ENCODE measurements at places on chromosomes 3 and 15.

- no peak for DNase-seq
These were observed 91.7 kb downstream of the MYO5A start for GRCh38 chr15:52436981-52437380.

- no peak for DNase-seq
These were observed 31.0 kb downstream of the LOXL1 start for GRCh38 chr15:73957276-73957675.

DNA sequence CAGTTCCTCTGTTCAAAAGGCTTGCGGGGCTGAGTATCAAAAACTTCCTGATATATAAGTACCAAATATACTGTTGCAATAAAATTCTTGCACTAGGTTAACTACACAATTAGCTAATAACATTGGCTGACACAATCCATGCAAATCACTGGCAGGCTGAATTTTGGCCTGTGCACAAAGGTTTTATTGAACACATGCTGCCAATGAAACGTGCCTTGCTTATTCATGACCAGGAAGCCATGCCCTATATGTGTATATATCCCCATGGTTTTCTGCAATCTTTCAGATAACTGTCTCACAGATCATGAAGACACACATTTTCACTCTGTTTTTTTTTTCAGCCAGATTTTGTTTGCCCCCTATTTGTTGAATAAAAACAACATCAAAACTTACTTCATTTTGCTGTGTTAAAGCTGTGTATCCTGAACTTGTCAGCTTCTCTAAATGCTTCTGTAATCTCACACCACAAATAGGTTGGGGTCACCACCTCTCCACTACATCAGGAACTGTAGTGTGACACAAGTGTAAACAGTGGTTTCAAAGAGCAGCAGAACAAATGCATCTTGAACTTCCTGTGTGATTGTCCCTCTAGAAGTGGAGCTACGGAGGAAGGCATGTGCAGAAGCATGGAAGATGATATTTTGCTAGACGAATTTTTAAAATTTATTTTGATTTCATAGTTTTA is 920.7 kb upstream of the NR2F2 start:
- no peak for DNase-seq

DNA sequence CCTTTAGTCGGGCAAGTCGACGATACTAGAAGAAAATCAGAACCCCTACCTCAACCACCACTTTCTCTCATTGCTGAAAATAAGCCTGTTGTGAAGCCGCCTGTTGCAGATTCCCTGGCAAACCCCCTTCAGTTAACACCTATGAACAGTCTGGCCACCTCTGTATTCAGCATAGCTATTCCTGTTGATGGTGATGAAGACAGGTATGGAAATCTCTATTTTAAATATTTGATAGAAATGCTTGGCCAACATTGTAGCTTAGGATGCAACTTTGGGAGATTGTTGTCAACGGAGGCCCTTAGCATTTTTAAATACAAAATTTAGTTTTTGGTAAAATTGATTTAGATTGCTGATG is 3.0 kb downstream of the TSC22D2 start:
- no peak for DNase-seq

DNA sequence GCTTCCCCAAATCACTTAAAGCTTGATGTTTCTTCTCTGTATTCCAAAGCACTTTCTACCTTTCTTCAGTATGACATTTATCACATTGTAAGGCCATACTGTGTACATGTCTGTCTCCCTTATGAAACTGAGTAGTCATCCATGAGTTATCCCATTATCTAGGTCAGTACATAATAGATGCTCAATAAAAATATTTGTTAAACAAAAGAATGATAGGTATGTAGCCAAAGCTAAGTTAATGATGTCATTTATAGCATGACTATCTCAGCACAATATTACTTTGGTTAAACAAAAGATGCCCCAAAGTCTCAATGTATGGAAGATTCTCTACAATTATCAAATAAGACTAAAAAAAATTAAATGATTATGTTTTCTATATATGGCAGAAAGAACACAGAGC is 3.1 kb upstream of the TMCO5A start:
- no peak for DNase-seq

- DNase-seq: no peak
These were observed 28.4 kb downstream of the EAF1 start for GRCh38 chr3:15455756-15456155.

DNA sequence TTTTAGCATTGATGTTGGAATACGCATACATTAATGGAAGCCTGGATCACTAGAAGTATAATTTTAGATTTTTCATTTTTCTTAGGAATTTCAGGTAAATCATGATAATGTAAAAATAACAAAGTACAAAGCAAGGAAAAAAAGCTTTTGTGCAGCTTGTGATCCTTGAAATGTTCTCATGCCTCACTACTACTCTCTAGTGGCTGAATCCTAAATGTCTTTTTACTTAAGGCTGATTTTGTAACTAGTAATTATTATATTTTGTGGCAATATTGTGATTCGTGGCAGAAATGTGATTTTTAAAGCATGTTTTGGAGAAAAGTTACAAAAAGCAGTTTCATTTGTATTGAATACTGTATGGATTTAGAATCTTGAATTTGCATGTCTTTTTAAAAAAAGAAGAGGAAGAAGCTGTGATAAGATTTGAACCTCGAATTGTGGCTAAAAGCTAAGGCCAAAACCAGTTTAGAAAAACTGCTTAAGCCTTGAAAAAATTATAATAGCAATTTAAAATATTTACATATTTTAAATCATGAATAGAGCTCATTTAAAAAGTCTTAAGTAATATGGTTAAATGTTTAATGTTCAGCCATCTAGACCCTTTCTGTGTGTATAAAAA is 39.0 kb downstream of the U2SURP start:
- no peak for DNase-seq

GRCh38 chr3:178067721-178068120 is 468.5 kb upstream of the KCNMB2 start:
- no peak for DNase-seq

DNA sequence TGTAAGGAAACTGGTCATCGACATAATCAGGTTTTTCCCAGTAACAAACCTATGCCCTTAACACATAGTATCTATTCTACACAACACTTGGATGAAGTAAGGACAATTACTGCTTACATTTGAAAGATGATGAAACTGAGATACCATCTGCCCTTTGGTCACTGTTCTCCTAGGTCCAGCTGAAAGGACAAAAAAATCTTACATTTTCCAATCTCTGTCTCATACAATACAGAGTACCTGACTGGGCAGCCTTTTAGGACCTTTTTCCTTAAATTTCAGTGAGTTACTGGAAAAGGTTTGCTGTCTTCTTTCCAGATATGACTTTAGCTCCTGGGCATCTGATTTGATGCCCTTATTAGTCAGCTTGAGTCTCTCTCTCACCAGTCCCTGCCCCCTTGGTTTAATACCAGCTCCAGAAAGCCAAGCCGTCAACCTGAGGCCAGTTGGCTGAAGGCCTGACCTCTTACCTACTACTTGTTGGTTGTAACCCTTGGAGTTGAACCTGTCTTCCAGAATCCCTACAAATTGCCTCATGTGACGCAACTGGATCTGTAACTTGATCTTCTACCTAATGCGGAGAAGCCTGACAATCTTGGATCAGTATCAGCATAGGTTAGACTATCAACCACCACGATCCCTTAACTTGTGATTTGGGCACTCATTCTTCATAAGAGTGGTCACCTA is 355.3 kb upstream of the ZNF385D start:
- DNase-seq: no peak

DNA sequence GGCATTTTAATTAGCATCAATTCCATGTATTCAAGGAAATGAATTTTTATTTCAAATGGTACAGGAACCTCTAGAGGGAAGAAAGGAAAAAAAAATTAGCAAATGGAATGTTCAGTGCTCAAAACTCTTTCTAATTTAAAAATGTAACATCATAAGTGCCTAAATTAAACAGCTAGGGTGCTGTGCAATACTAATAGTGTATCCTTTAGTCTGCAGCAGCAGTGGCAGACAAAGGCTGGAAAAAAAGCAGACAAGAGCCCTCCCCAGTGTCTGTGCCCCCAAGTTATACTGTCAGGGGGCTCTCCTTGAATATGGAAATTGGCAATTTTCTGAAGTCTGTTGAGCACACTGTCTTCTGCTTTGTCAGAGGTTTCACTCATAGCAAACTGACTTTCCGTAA is 159.5 kb downstream of the CLSTN2 start:
- DNase-seq: no peak

DNA sequence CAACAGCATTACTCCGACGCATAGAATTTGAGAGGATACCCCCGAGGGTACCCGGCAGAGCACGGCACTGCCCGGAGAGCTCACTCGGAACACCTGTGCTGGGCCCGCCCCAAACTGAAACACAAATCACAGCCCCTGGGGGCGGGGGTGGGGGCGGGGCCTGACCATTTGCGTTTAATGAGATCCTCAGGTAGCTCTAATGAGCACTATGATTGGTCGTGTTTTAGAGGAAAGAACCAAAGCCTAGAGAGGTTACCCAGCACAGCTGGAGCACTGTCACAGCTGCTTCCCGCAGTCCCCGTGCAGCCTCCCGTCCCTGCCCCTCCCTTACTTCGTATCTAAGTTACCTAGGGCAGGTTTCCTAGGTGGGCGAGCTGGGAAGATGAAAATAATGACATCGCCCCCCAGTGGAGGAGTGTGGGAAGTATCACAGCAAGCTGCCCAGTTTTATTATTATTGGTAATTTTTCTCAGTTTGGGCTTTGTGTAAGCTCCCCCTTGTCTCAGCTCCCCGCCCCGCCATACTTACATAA is 187.1 kb downstream of the PDE8A start:
- DNase-seq: peak; percentile 22

DNA sequence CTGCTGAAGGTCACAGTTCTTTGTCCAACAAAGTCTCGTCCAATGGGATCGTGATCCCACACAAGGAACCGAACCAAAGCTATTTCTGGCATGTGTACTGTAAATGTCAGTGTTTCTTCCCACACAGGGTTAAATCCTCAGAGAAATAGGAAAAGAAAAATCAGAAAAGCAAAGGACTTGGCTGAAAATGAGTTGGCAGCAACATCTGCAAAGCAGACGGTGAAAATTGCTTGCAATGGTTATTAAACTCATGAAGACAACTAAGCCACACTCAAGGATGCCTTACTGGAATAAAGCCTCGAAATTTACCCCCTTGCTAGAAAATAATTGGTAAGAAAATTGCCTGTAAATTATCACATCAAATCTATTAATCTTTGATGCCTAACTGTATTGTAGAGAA is 195.2 kb upstream of the STRIT1 start:
- DNase-seq: no peak

GRCh38 chr3:47533481-47533880 is 20.0 kb upstream of the ELP6 start:
- DNase-seq: no peak
